Mesothelial cell of epicardium (in vitro differentiated cells): ENCODE measurements at places on chromosomes 2 and 18. TPM values are rescaled to one million over a fixed set of nuclear protein-coding genes. Genes with fewer than 3 reads are reported as not detected.

The TMEM247 gene
- not detected in 3 replicates for total RNA-seq

The DQX1 gene
- total RNA-seq, result 0.16 to 0.42 TPM (median 0.29 TPM) in 3 replicates

The ACTR3 gene
- 150 to 163 TPM (median 151 TPM) in 3 replicates for total RNA-seq

The GKN1 gene
- not detected in 3 replicates for total RNA-seq

DNA sequence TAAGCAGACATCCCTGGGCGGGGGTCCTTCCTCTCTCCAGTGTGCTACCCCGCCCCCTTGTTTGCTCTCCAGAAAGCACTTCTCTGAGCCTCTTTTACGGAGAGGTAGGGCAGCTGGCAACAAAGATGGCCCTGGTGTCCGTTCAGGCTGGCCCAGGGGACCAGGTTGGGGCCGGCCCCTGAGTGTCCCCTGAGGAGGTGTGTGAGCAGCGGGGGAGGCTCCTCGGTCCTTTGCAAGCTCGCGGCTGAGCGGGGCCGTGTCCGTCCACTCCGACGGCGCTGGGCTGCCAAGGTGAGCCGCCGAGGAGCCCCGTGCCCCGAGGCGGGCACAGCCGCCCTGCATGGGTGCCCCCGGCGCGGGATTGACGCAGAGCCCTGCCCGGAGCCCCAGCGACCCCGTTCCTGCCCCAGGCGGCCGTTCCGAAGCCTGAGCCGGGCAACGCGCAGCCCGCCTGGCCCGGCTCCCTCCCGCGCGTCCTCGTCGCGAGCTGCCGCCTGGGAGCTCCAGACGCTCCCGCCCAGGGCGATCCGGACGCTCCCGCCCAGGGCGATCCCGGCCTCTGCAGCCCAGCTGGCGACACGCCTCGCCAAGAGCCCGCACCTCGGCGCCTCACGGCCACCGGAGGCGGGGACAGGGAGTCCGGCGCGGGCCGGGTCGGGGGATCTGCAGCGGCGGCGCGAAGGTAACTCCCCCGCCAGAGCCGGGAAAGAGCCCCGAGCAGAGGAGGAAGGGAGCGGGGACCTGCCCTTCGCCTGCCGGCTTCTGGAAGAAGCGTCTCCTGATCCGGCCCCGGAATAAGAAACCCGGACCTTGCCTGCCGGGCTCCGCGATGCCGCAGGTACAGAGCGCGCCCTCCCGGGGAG, at the start of gene PROKR1:
PROKR1 (plus strand) TSS at position 569 of the 863 bp plus-strand sequence. CDS start 2,243 bp downstream, outside the sequence.
- DNase-seq, result peak; percentile 38

- no peak for DNase-seq
Observed at GRCh38 chr2:69733342-69734034, 8.4 kb upstream of the ANXA4 start.

DNA sequence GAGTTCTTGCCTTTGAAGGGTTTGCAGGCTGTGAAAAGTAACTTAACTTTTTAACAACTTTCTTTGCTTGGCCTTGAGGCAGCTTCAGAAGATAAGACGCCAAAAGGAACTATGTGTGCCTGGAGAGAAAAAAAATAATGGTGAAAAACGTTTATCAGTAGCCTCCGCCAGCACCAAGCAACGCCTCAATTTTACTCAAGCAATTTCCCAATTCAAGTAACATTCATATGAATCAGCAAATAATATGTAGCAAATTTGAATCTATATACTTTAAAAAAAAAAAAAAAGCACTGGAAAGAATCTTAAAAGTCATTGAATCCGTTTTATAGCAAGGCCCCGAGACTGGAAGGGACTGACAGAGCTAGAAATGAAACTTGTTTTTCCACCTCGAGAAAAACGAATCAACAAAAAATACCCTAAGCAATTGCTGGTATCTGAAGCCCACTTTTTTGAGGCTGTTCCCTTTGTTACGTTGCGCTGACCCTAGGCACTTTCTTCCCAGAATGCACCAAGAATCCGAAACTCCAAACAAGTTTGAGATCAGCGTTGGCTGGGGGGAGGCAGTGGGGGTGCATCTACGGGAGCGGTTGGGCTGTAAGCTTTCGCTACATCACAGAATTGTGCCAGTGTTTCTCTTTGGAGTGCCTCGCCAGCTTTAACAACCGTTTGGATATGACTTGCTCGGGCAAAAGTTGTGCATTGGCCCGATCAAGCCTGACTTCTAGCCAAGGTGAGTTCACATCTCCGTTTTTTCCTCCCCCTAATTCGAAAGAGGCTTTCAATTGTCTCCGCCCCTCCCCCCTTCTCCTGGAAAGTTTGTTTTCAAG, 2.7 kb upstream of the TGIF1 start:
- no peak for DNase-seq

- no peak for DNase-seq
Observed at GRCh38 chr2:205771031-205771430, 88.7 kb downstream of the NRP2 start.

DNA sequence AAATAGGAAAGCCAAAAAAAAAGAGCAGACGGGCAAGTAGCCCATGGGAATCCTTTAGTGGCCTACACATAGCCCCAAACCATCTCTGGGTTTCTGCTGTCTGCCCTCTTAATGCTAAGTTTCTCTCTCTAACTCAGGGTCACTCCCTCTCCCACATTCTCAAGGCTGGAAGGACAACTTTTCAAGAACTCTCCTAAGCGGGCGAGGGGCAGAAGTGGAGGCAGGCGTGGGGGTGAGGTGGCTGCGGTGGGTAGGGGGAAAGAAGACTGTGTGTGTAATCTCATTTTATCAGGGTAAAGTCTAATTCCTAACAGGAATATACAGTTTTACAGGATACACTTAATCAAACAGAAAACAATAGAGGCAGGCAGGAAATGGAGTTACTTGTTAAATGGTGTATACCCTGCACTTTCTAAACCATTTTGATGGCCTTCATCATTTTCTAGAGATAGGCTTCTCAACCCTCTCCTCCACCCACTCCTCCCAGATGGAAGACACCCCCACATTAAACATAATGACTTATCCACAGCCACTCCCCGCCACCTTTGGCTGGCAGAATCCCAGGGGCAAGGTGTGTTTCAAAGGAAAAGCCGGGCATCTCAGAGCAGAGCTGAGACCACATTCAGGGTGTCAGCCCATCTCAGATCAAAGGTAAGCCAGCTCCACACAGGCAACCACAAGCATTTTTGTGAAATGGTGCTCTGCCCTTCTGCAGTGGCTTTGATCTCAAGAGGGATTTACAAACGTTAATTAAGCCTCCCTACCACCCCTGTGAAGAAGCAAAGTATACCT, 6.8 kb downstream of the SMAD7 start:
- DNase-seq, result no peak

DNA sequence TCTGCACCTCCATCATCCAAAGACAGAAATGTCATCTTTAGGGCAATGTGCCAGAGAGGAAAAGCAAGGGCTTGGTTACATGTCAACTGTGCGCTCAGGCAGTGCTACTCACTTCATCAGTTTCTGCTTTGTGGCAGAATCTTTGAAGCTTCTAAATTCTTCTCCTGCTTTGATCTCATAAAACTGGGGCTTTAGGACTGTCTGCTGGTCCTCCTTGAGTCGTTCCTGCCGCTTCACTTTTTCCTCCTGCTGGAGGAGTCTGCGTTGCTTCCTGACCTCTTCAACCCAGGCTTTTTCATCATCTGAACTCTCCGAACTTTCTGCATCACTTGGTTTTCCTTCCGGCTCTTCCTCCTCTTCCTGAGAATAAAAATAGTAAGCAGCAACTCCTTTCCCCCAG, 100.8 kb downstream of the NOL10 start:
- DNase-seq, result no peak

DNA sequence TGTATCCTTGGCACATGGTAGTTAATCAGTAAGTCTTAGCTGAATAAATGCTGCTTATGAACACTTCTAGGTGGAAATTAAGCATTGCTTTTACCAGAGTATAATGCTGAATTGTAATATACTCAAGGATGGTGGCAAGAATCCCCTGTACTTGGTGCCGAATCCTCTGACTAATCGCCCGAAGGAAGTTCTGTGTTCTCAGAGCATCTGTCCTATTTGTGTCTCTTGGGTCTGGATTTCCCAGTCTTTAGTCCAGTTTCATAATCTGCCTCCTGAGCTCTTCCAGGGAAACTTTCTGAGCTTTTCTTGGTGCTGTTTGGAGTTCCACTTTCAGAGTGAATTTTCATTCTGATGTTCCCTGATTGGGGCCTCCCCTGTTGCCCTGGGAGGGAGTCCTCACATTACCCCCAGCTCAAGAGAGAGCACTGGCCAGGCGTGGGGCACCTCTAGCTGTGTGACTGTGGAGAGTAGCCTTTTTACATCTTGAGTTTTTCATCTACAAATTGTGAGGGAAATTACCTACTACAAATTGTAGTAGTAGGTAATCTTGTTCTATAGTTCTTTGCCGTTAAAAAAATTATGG, 144.9 kb downstream of the LTBP1 start:
- DNase-seq, result no peak

DNA sequence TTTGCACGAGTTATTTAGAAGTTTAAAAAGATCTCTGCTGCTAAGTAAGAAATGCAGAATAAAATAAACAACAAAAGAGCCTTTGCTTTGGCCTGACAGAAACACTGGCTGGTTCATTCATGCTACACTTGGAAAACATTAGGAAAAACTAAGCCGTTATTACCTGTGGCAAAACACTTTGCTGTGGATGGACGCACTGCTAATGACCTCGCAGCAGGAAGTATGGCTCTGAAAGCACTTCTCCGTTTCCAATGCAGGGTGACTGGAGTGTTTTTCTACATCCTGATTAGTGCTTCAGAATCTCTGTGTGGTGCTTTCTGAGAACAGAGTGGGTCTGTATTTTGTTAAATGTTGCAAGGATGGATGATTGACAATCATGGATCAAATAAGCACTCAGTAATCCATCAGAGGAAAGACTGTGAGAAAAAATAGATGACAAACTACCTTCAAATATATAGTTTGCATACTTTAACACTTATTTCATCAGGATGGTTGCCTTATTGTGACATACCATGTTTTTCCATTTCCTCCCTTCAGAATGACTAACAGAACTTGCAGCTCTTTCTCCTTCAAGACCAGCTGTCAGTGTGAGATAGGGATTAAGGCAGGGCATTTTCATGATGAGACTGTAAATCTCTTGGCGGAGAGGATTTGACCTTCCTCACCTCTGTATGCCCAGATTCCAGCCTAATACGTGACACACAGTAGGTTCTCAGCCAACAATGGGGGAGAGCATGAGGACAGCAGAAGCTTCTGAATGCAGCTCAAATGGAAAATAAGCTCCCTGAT, 38.0 kb downstream of the LINC00305 start:
- DNase-seq, result no peak

DNA sequence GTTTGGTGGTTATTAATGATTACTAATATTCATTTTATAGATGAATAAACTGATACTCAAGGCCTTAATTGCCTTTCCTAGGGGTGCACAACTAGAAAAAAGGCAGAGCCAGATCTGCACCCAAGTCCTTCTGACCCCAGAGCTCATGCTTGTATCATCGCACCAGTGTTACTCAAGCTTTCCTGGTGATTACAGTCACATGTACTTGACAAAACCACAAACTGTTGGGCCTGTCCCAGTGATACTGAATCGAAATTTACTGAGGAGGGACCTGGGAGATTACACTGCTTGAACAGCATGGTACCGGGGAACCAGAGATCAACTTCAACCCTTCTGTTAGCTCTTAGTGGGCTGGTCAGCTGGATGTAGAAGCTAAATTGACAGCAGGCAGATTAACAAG, 33.7 kb downstream of the FASTKD2 start:
- no peak for DNase-seq

- DNase-seq, result no peak
Observed at GRCh38 chr2:11050565-11050964, 104.7 kb upstream of the SLC66A3 start.

- peak; percentile 38 for DNase-seq
Observed at GRCh38 chr2:80303909-80304837, at the start of gene LRRTM1. TSS of gene LRRTM1 (minus strand) at chr2:80304752. CDS start at chr2:80303819, 933 bp downstream.

GRCh38 chr2:64283641-64284361, 139.6 kb upstream of the PELI1 start:
- DNase-seq, result no peak

- DNase-seq, result no peak
Observed at GRCh38 chr2:42133771-42134195, 35.4 kb upstream of the EML4 start.

DNA sequence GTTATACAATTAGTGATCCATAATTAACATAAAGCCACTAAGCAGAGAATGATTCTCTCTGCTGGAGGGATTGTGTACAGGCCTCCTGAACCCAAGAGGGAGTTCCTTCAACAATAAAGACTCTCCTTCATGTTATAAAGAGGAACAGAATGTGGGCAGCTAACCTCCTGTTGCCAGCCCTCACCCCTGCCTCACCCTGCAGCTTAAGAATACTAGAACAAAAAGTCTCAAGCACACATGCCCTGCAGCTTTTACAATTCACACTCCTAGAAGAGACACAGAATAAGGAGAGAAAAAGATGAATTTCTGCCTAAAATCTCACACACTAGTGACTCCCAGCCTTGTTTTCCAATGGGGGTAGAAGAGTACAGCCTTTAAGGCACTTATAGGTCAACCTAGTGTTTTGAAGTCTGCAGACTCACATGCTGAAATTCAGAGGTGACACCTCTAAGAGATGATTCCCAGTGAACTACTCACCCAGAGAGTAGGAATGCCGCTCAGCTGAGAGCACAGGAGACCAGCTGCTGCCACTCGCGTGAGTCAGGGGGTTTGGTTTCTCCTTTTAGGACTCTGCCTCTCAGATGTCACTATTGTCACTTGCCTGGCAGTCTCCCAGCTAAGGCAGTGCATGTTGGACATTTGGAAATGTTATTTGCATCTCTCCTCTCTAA, 32.5 kb upstream of the IL1RL1 start:
- DNase-seq, result no peak

DNA sequence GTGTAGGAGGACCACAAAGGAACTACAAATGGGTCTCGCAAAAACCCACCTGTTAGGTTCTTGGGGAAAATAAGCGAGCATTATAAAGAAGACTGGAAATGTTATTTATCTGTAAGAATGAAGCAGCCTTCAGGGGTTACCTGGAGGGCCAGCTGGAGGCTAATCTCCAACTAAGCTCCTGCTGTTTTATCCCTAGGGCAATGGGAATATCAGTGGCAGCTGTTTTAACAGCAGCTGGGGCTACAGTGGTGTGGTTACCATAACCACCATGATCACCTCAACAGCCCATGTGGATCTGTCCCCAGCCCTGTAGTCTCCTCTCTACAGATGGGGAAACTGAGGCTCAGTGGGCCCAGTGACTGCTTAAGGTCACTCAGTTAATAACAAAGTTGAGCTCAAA, 108.1 kb downstream of the FTCDNL1 start:
- DNase-seq, result no peak

DNA sequence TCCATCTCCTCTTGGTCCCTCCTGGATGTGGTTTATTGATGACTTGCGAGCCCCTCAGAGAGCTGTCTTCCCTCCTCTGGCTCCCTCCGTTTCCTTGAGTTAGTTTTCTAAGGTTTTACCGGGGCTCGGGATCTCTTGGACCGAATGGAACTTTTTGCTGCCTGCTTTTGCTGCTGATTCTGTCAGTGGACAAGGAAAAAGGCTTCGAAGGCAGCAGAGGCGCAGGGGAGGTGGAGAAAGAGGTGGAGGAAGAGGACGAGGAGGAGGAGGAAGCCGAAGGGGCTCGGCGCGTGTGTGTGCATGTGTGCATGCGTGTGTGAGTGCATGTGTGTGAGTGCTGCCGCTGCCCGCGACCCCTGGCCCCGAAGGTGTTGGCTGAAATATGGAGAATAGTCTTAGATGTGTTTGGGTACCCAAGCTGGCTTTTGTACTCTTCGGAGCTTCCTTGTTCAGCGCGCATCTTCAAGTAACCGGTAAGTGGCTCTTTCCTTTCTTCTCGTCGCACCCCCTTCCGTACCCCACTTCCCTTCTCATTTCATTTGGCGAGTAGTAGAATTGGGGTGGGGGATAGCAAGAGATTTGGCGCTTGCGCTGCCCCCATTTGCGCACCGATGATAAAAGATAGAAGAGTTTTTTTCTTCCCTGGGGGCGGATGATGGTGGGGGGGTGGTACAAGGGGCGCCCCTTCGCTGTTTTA, 557 bp downstream of the DCC start:
- DNase-seq, result no peak

GRCh38 chr2:157900203-157900602, 24.1 kb upstream of the ACVR1 start:
- no peak for DNase-seq
